Stimulated activated CD8-positive, alpha-beta memory T cell treated with anti-CD3 and anti-CD28 coated beads, Interleukin-4, amount 100 ng/mL, for 24 hours (primary cell): ENCODE measurements at places on chromosomes 2 and 18.

GRCh38 chr2:726169-726568 lies 49.0 kb upstream of the TMEM18 start:
- DNase-seq, result no peak

GRCh38 chr2:200585340-200585729 lies 479 bp upstream of the AOX1 start:
- DNase-seq, result no peak

DNA sequence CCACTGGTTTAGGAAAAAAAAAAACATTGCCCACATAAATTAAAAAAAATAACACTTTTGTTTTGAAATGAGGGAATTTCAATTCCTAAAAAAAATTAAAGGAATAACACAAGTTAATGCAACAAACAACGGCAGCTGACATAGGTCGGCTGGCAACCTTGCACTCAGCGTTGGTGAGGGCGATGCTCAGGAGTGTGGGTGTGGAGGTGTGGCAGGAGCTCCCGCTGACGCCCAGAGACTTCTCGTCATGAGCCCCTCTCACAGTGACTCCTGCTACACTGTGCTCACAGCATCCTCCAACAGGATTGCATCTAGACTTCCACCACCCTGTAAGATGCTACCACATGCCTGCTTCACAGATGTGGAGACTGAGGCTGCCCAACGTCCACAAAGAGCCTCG lies 150.3 kb upstream of the PXDN start:
- DNase-seq, result no peak

- DNase-seq, result no peak
These were observed 185.9 kb upstream of the HAAO start for GRCh38 chr2:42978175-42978886.

- no peak for DNase-seq
These were observed 72.9 kb downstream of the TMEM182 start for GRCh38 chr2:102834523-102835273.

GRCh38 chr2:71923143-71923525 lies 224.5 kb downstream of the CYP26B1 start:
- no peak for DNase-seq

DNA sequence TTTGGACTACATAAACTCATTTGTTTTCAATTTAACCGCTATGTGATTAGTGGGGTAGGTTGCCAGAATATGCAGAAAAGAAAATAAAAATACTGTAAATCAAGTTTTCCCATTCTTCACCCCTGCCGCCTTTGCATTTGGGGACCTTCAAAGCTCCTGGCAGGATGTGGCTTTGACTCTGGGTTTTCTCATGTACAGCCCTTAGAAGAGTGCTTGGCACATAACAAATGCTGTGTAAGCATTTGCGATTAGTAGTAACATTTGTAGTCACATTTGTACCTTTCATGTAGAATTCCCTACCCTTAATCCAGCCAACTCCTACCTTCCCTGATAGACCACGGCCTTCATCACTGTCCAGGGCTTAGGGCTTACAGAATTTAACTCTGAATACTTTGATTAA lies 262.6 kb downstream of the MREG start:
- no peak for DNase-seq

DNA sequence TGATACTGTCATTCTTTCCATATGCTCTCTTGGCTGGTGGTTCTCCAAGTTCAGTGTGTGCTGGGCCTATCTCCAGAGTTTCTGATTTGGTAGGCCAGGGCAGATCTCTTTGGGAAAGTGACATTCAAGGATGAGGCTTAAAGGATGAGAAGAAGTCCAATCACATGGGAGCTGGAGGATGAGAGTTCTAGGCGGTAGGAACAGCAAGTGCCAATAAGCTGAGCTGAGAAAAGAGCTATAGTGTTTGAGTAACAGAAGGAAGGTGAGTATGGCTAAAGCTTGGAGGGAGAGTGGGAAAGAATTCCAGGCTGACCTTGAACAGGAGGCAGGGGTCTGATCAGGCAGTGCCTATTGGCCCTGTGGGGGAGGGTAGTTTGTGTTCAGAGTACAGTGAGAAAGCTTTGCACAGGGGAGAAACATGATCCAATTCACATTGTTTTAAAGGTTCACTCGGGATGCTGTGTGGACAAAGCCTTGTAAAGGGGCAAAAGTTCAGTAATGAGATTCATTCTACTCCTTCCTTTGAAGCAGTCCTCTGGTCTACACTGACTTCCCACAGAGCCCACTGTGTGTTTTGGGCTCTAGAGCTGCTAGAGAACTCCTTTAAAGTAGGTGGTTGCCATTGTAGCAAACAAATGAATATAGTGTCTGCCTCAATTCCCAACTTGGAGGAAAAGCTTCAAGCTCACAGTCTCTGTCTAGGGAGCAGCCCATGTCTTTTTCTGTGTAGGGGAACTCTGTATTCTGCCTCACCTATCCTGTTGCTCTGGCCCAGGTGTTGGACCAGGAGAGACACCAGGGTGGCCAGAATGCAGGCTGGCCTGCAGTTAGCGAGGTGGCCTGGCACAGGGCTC lies 81.8 kb downstream of the FASTKD2 start:
- no peak for DNase-seq

DNA sequence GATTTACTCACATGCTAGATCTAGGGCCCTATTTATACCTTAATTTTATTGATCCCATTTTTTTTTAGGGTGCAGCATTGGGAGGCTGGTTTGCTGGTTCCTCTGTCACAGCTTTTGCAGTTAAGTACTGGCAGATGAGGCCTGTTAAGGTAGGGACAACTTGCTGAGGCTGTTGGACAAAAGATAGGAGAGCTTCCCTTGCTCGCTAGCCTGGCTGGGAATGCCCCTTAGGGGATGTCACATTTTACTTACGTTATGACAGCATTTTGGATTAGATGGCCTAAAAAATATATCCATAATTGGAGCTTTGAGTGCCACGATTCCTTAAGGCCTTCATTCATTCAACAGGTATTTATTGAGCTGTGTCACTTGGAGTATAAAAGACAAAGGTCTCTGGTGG lies 8.2 kb downstream of the LGALSL start:
- no peak for DNase-seq

GRCh38 chr2:127640082-127641072 lies 5.6 kb upstream of the GPR17 start:
- DNase-seq, result no peak

DNA sequence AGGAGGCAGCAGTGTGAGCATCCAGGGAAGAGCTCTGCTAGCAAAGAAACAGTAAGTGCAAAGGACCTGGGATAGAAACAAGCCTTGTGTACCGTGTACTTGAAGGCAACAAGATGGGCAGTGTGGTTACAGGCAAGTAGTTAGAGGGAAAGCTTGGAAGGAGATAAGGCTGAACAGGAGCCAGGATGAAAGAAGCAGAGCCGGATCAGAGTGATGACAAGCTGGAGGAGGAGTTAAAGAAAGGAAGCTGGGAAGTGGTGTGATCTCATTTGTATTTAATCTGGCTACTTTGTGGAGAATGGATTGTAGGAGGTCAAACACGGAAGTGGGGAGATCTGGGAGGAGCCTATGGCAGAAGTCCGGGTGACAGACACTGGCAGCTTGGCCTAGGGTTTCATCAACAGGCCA lies 44.7 kb upstream of the VPS54 start:
- no peak for DNase-seq

DNA sequence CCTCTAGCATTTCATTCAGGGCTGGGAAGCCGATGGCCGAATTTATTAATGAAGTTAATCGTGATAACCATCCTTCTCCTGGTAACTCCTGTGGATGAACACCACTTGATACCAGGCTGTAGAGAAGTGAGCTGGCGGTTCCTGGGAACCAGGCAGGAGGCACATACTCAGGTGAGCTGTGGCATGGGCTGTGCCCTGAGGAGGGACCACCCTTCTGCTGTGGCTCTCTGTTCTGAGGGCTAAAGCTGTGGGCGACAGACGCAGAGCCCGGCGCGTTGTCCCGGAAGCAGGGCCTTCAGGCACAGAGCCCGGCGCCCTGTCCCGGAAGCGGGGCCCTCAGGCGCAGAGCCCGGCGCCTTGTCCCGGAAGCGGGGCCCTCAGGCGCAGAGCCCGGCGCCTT lies 462.3 kb upstream of the SALL3 start:
- DNase-seq, result no peak

DNA sequence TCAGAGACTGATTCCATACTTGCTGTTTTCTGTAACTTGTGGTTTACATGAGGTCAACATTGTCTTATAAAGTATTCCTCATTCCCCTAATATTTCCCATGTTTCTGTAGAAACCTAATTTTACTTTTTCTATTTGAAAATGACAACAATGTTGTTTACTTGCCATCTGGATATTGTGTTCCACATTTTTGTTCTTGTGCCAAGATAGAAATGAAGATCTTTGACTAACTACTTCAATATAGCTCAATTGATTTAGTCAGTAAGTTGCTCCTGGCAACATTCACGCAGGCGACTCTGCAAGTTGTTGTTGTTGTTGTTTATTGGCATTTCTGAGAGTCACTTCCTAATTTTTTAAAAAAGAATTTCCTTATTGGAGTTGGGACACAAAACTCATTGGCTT lies 69.5 kb downstream of the CAVIN2 start:
- no peak for DNase-seq

DNA sequence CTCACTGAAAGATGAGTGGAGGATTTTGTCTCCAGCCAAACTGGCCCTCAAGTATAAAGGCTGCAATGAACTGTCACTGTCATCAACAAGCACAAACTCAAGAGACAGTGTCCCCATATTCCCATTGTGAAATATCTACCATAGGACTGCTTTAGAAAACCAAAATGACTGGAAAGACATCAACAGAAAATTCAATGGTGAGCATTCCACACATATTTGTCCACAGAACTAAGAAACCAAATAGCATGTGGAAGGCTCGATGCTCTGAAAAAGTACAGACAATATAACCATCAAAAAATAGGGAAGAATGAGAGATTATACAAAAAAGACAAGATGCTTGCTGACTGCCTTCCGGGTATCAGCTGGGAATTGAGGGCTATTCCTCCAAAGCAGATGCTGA lies 37.6 kb downstream of the TGFBRAP1 start:
- DNase-seq, result no peak

GRCh38 chr2:97005353-97005752 lies 19.0 kb upstream of the FAM178B start:
- DNase-seq, result no peak

- no peak for DNase-seq
These were observed 102.1 kb downstream of the PXDN start for GRCh38 chr2:1642066-1642861.

GRCh38 chr18:35077937-35078336 lies 36.7 kb downstream of the MAPRE2 start:
- DNase-seq, result no peak

DNA sequence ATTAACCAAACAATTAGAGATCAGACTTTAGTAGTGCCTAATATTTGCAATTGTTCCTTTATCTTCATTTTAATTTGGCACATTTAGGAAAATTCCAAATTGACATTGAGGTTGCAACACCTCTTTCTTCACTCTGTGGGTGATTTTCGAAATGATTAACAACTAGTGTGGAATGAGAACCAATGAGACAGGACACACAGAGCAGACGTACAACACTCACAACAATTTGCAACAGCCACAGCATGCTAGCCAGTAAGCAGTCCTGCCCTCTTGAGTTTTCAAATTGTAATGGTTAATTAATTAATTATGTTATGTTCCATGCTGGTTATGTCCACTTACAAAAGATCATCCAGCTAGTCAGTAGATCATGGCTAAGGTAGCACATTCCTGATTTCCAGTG lies 339.3 kb downstream of the LRP1B start:
- no peak for DNase-seq

DNA sequence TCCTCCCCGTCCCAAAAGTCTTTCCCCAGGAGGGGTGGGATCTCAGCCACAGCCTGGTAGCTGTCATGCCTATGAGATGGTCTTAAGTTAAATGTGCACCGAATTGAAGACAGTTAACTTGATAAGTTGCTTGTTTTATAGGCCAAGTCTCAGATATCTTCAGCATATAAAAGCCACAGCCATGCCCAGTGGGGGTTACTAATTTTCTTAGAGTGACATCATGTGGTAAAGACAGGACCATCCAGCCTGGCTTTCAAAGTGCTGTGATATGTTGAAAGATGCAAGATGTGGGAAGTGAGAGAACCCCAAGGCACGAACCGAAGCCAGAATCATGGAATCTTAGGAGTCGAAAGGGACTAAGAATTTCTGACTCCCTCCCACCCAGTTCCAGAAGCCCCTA lies 42.1 kb upstream of the FAM124B start:
- DNase-seq, result no peak

DNA sequence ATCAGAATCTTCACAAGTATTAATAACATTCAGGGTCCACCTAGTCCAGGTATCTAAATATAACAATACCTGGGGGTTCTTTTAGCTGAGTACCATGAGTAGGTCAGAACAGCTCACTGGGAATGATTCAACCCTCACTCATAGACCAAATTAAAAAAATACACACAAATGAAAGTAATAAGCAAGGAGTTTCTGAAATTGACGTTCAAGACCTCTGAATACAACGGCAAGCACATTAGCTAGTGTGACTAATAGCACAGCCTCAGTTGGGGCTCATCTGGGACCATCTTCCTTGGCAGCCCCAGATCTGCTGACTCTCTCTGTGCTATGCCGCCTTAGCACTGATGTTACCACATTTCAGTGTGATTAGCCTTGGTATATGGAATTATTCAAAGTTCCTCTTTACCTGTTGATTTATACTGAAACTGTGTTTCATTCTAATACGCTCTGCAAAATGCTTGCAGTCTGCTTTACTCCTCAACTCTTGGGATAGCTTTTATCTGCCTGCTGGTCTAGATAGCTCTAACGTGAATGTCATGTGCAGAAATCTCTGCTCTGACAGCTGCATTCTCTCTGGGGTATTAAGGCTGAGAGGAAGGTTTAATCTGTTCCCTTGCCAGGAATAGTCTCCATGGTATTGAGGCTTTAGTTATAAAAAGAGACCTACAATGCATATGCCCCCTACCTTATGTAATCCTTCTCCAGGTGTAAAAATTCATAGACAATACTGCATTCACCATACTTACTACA lies 153.3 kb downstream of the METTL4 start:
- no peak for DNase-seq

DNA sequence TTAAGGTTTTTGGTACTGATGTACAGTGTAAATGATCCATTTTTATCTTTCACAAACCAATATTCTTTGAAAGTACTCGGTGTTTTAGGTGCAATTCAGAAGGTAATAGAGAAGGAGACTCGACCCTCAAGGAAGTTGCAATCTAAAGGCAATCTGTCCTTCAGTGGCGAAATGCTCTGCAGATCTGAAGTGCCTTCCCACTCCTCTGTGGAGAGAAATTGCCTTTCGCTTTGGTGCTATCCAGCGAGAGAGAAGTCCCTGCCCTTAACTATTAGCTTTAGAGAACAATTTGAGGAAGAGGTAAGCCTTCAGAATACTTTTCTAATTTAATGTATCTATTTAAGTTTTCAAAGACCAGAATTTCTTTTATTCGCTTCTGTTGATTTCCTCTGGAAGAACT lies 371.8 kb upstream of the FANCL start:
- no peak for DNase-seq

DNA sequence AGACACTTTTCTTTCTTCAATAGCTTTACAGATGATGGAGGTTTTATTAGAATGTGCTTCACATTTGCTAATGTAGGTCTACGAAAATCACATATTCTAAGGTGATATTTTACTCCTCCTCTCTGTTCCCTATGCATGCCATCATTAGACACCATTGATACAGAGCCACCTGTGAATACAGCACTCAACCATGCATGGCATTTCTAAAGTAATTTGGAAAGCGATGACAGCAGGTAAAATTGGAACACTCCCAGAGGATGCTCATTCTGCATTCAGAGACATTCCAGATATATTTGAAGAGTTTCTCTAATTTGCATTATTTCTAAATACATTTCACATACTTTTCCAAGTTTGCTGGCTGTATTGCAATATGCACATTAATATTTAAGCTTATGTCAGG lies 65.3 kb upstream of the RIT2 start:
- DNase-seq, result no peak

GRCh38 chr2:130241041-130241707 lies 42.9 kb upstream of the TUBA3E start:
- DNase-seq, result no peak

- no peak for DNase-seq
These were observed 72.3 kb downstream of the ALMS1 start for GRCh38 chr2:73457982-73458381.
